Stimulated activated CD4-positive, alpha-beta T cell treated with anti-CD3 and anti-CD28 coated beads, Interleukin-1b, Interleukin-23, amount 100 ng/mL, for 1 hour (primary cell): ENCODE measurements at places on chromosomes 13 and 19.

DNA sequence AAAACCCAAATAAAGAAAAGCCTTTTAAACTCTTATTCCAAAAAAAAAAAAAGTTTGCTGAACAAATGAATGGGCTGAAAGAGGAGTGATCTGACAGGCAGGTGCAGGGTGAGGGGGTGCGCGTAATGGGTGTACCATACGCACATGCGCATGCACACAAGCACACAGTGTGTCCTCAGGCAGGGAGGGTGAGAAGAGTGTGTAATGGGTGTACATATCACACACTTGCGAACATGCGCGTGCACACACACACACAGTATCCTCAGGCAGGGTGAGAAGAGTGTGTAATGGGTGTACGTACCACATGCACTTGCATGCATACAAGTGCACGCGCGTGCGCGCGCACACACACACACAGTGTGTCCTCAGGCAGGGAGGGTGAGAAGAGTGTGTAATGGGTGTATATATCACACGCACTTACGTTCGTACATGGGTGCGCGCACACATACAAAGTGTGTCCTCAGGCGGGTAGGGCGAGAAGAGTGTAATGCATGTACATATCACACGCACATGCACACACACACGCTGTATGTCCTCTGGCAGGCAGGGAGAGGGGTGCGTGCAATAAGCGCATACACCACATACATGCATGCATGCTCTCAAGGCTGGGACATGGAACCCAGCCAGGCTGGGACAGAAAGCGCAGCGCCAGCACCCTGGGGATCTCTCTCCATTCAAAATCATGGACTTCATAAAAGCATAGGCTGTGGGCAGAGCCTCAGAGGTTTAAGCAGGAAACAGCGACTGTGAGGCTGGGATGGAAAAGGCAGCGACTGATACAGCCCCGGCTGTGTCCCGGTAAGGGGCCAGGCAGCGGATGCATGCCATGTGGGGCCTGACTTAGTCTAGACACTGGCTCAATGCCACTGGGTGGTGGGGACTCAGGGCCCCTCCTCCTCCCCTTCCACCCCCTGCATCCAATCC is 70.4 kb downstream of the CEBPG start:
- no peak for DNase-seq

DNA sequence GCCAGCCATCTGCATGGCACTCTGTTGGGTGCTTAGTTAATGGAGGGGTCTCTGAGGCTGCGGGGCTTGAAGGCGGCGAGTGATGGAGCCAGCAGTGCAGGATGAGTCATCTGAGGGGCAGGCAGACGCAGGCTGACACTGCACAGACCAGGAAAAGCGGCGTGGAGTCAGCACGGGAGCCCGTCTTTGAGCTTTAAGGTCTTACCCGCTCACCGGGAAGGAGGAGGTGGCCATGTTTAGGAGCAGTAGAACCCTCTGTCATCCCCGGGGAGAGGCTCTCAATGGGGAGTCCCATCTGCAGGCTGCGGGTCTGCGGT is 13.1 kb downstream of the NAXD start:
- DNase-seq: no peak

DNA sequence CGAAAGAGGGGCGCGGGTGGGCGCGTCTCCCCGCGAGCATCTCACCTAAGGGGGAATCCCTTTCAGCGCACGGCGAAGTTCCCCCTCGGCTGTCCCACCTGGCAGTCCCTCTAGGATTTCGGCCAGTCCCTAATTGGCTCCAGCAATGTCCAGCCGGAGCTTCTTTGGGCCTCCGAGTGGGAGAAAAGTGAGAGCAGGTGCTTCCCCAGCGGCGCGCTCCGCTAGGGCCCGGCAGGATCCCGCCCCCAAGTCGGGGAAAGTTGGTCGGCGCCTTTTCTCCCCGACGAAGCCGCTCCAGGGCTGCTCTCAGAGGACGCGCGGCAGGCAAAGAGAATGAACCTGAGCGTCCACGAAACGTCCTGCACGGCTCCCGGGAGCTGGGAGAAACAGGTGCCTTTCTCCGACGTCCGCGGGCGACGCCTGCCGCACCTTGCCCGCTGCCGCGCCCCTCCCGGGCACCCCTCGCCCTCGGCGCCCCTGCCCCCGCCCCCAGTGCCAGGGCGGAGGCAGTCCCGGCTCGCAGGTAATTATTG is 366 bp upstream of the KL start:
- no peak for DNase-seq

DNA sequence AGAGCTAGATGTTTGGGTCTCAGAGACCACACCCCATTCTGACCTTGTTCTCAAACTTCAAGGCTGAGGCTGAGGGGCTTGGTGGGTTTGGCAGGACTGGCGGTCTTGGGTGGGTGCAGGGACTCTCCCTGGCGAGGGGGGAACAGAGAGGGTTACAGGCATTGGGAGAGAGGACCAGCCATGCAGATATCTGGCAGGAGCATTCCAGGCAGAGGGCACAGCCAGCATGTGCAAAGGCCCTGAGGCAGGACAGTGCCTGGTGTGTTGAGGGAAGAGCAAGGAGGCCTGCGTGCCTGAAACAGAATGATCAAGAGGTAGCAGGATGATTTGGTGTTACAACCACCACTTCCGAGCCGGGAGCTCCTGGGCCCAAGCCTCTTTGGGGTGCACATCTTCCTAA is 27.4 kb downstream of the NFILZ start:
- no peak for DNase-seq

DNA sequence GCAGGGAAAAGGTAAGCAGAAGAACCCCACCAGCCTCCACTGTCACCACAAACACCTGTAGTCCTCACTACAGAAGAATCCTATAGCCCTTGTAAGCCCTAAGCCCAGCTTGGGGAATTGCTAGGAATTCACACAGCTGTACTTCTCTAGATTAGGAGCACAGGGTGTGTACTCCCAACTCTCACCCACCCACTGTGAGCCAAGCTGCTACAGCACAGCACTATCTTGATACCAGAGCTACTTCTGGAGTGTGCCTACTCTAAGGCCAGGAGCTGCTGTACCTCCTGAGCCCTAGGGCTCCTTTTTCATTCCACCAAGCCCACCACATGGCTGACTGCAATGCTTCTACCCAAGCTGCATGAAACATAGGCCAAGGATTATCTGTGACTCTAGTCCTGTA is 122.3 kb upstream of the WASF3 start:
- DNase-seq: no peak

DNA sequence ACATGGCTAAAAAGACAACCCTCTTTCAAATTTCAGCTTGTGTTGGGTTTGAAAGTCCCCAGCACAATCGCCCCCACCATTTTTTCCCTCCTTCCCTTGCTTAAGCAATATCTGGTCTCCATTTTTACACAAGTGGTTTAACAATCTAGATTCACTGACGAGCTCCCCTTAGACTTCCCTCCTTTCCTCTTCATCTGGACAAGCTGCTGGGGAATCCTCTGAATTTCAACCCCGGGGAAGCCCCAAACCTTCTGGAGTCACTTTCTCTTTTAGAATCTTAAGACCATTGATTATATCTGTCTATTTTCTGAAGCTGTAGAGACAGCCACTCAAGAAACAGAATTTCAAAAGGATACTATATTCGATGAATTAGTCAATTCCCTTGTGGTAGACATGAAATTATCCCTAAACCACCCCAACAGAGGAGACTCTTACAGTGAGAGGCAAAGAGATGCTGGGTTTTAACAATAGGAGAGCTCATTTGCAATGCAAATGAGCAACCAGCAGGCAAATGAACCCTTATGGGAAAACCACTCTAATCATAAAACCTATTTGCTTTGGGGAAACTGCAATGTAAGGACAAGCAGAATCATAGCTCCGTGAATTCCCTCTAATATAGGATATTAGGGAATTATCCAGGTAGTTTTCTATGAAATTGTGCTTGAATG is 78.9 kb downstream of the TEX26 start:
- no peak for DNase-seq

- DNase-seq: no peak
These were observed 21.4 kb downstream of the MIR17HG start for GRCh38 chr13:91368676-91369440.

- DNase-seq: no peak
These were observed 21.4 kb downstream of the TEX29 start for GRCh38 chr13:111341886-111342285.

GRCh38 chr19:5148794-5149190 is 179.9 kb downstream of the KDM4B start:
- DNase-seq: no peak

- no peak for DNase-seq
These were observed 4.5 kb downstream of the SLITRK1 start for GRCh38 chr13:83877651-83878355.

DNA sequence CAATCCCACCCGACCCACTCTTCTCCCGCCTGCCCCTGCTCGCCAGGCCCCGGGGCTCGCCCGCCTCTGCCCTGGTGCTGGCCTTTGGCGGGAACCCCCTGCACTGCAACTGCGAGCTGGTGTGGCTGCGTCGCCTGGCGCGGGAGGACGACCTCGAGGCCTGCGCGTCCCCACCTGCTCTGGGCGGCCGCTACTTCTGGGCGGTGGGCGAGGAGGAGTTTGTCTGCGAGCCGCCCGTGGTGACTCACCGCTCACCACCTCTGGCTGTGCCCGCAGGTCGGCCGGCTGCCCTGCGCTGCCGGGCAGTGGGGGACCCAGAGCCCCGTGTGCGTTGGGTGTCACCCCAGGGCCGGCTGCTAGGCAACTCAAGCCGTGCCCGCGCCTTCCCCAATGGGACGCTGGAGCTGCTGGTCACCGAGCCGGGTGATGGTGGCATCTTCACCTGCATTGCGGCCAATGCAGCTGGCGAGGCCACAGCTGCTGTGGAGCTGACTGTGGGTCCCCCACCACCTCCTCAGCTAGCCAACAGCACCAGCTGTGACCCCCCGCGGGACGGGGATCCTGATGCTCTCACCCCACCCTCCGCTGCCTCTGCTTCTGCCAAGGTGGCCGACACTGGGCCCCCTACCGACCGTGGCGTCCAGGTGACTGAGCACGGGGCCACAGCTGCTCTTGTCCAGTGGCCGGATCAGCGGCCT is 4.1 kb downstream of the LRFN3 start:
- DNase-seq: no peak

GRCh38 chr13:60759499-60759898 is 362.5 kb downstream of the TDRD3 start:
- no peak for DNase-seq

- DNase-seq: no peak
These were observed 43.2 kb downstream of the FLT3 start for GRCh38 chr13:28056970-28057712.

DNA sequence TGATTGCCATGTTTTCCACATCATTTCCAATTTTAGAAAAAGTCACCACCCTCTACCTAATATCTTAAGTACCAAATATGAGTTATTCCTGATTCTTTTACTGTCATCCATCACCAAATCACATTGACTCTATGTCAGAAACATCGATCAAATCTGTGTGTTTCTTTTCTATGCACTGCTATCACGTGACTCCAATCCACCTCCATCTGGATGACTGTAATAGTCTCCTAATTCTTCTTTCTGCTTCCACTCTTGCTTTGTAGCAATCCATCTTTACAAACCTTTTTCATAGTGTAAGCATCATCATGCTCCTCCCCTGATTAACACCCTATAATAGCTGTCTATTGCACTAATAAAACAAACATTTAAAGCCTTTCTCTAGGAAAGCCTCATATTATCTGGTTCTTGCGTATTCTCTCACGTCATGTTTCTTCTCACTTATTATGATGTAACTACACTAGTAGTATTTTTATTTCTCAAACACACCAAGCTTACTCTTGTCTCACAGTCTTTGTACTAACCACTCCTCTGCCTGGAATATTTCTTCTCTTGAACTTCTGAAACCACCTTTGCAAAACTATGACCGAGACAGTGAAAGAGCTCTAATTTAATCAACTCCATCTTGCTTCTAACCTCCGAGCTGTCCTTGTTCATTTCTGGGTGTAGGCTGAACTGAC is 10.7 kb upstream of the FPR3 start:
- DNase-seq: no peak
